Activated CD4-positive, alpha-beta T cell treated with anti-CD3 and anti-CD28 coated beads, Interleukin-2, amount 50 U/mL, for 48 hours (primary cell): ENCODE measurements at places on chromosomes 1 and 21.
A peak's percentile ranks its signal among the peaks of the same experiment; 100 is the strongest.

DNA sequence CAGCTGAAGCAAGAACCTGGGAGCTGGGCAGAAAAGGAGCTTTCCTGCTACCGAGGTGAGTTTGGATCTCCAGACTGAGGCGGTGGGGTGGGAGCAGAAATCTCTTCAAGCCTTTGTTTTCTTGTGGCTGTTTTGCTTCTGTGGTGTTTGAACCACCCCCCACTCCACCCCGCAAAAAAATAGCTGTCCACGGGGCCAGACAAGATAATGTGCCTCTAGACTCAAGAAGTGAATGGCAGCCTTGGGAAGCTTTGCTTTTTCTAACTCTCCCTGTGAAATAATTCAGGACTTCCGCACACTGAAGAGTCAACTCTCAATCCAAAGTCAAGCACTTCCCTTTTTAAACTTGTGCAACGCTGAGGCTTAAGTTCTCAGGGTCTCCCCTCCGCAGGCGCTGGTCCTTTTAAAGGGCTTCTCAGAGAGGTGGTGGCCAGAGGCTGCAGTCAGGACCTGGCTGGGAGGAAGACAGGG lies 159.6 kb upstream of the COA6 start:
- DNase-seq: no peak

DNA sequence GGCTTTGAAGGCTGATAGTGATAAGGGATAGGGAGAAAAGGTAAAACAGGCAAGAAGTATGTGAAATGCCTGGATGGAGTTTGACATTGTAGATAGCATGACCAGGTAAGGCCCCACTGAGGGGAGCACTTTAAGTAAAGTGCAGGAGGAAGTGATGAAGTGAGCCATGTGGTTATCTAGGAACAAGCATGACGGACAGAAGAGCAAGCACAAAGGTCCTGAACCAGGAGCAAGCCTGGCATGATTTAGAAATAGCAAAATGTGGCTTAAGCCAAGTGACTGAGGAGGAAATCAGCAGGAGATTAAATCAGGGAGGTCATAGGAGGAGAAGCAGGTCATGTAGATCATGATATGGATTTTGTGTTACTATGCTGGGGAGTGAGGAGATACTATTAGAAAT lies 129.2 kb downstream of the GLUL start:
- DNase-seq: no peak

DNA sequence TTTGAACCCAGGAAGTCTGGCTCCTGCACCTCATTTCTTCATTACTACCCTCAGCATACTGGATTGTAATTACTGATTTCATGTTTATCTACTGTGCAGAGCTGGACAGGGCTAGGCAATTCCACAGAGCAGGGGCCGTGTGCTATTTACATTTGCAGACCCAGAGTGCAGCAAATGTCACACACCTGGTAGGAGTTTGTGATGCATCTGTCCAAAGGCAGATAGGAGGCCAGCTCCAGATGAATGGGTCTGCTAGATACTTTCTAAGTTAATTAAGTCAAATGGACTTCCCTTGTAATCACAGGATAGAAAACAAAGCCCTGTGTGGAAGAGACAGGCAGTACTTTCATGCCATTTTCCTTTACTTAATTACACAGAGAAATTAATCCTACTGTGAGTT lies 46.2 kb downstream of the PGBD5 start:
- DNase-seq: no peak

DNA sequence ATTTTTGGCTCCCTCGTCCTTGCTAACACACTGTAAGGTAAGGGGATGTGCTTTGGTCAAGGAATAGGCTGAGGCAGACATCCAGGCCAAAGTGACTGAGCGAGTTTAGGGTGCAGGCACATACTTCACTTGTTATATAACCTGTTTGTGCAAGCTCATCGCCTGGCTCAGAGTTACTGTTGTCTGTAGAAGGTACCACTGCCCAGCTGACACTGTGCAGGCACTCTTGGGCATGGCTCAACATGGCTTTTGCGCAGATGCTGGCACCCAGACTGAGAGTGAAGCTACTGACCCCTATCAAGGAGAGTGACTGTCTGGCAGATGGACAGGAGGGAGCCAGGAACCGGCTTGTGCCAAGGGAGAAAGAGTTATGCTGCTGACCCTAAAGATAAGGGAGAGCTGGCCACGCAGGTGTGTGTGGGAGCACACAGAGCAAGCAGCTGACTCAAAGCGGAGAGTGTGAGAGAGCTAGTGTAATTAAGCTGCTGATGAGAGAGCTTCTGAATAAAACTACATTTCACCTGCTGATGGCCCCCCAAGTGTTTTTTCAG lies 307.3 kb upstream of the USP24 start:
- DNase-seq: no peak

GRCh38 chr21:33650230-33650629 lies 7.9 kb downstream of the ITSN1 start:
- DNase-seq: no peak

DNA sequence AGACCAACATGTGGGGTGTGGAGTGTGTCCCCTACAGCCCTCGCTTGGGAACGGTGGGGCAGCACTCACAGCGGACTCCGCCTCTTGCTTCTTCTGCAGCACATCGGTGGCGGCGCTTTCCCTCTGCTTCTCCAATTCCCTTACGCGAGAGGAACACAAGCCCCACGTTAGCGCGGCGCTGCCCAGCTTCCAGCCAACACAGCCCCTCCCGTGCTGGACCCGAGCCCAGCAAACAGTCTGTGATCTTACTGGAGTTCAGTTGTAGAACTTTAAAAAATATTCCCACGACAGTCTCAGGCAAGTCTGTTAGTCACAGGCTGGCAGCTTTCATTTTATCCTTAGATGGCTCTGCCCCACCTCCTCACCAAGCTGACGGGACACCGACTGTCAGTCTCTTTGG lies 13.6 kb downstream of the THAP3 start:
- no peak for DNase-seq

- DNase-seq: peak; percentile 32
These were observed 55.8 kb upstream of the LDLRAP1 start for GRCh38 chr1:25487628-25488027.

- no peak for DNase-seq
These were observed 96.6 kb upstream of the RUNX1 start for GRCh38 chr21:35145626-35146233.

GRCh38 chr1:109886827-109887226 lies 23.8 kb upstream of the CSF1 start:
- no peak for DNase-seq

GRCh38 chr1:185311589-185312225 lies 5.3 kb downstream of the IVNS1ABP start:
- no peak for DNase-seq

GRCh38 chr1:56524263-56524662 lies 55.1 kb downstream of the PLPP3 start:
- DNase-seq: no peak

- DNase-seq: no peak
These were observed 14.8 kb upstream of the KIF1B start for GRCh38 chr1:10195570-10195969.

GRCh38 chr1:204746838-204747442 lies 61.4 kb upstream of the LRRN2 start:
- DNase-seq: peak; percentile 41

DNA sequence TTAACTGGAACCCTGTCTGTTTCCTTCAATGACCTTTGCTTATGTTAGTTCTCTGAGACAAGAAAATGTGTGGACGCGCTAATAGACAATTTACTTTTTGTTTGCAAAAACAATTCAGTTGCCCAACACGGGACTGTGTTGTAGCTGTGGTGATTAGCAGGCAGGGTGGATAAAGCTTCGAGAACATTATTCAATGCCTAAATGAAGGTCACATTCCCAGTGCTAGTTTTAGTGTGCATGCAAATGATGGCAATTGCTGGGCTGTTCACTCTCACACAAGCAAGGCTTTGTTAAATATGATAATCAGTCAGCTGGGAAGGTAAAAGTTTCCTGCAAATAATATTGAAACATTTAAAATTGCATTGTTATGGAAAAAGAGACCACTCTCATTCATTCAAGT lies 188.4 kb downstream of the BACH1 start:
- no peak for DNase-seq

- DNase-seq: no peak
These were observed 10.4 kb upstream of the UHMK1 start for GRCh38 chr1:162487241-162487640.

DNA sequence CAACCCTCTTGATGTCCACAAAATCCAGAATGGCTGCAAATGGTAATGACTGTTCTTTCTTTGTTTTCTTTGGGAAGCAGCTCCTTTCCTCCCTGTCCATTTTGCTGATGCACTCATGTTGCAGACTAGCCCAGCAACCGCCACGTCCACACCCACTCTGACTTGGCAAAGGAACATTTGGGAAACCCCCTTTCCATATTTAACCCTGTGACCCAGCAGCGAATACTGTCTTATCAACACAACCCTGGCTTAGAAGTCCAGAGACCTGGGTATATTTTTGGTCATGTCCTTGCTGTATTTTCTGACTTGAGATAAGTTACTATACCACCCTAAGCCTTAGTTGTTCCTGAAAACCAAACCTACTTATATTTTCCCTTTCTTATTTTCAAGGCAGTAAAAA lies 18.1 kb upstream of the SHE start:
- no peak for DNase-seq

- peak; percentile 47 for DNase-seq
These were observed 333.4 kb downstream of the CHRM3 start for GRCh38 chr1:239719642-239720258.

- DNase-seq: no peak
These were observed 150.1 kb downstream of the CDC7 start for GRCh38 chr1:91650764-91651163.

DNA sequence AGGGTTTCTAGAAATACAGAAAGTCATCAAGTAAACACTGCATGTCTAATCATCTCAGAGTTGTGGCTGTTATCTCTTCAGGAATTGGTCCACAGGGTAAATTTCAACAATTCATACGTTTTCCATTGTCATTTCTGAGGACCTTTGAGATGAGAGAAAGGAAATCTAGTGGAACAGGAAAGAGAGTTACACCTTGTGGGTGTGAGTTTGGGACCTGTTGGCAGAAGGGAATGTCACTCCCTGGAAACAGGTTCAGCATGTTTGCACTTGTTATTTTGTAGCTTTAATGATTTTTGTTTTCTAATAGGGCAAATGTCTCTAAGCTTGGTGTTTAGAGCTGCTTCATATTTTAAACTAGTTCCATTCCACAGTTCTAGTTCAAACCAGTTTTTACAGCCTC lies 5.6 kb downstream of the TMEM167B start:
- no peak for DNase-seq

DNA sequence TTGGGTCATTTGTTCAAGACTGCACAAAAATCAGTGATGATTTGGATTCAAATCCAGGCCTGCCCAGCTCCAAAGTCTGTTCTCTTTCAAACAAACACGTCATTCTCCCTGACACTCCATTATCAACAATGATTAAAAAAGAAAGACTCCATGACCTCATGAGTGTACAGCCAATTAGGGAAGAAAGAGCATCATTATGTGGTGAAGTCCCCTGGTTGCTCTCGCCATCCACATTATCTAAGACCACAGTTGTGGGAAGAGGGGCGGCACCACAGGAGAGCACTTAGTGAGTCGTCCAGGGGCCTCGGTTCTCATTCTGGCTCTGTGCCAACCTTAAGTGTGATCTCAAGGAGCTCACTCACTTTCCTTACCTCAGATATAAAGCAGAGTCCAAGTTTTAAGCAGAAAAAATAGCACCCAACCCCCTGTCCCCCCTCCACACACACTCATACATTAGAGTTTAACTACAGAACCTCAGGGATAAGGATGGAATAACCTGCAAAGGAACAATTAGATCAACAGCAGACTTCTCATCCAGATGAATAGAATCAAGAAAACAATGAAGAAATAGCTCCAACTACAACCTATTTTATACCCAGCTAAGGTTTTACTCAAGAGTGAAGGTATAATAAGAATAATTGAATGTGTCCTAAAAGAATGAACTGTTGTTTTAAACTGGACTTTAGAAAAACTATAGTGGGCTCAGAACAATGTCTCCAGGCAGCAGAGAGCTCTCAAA lies 47.8 kb downstream of the COL6A1 start:
- DNase-seq: no peak

GRCh38 chr1:109838838-109839240 lies 71.8 kb upstream of the CSF1 start:
- DNase-seq: no peak

- peak; percentile 78 for DNase-seq
These were observed 26.9 kb upstream of the LBR start for GRCh38 chr1:225454733-225455132.

DNA sequence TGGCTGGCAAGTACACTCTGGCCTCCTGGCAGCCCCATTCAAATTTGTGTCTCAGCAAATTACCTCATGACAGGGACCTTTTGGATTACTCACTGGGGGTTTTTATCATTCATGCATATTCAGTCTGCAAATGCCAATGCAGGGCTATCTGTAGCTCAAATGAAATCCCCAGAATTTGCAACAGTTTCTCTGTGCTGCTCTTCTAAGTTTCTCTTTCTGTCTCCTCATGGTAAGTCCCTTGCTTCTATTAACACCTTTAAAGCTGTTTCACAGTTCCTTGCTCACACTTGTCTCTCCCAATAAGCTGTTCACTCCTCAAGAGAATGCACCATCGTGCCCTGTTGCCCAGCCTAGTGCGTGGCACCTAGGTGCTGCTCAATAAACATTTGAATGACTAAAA lies 3.3 kb upstream of the FAM78B start:
- DNase-seq: no peak

- no peak for DNase-seq
These were observed 51.9 kb downstream of the SPSB1 start for GRCh38 chr1:9344426-9345200.

DNA sequence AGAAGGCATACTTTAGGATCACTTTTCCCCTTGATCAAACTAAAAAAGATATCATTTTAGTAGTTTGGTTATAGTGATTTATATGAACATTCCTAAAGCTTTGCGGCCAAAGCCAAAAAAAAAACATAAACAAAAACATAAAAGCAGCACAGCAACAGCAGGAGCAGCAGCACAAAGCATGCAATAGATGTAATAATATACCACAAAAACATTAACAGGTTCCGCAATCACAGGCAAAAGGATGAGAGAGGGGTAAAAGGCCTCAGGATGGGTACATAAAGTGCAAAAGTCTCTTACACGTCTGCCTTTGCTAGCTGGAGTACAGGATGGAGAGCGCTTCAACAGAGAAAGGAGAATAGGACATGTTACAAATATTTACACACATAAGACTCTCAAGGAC lies 119.0 kb downstream of the COQ8A start:
- DNase-seq: no peak

DNA sequence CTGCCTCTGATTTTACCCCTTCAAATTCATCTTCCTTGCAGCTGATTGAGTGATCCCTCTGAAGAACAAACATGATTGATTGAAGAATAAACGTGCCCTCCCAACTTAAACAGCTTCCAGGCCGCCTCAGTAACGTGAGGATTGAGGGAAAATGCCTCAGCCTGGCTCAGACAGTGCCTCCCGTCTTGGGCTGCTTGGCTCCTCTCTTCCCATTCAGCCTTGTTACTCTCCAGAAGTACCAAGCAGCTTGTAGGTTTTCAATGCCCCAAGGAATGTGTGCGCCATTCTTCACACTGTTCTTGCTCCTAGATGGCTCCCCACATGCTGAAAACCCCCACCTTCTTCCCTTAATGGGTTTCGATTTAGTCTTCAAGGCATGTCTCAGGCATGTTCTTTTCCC lies 51.8 kb downstream of the ST6GALNAC5 start:
- no peak for DNase-seq
